ENCODE measurements at places on chromosomes 6 and 20. TPM values are rescaled to one million over a fixed set of nuclear protein-coding genes. Genes with fewer than 3 reads are reported as not detected.

The NNAT gene
- 0.26 TPM for total RNA-seq

The TNNC2 gene
- 6.7 TPM for total RNA-seq

The FBXO5 gene
- total RNA-seq: 2.1 TPM

The HSPA12B gene
- total RNA-seq: 1.9 TPM

The SOX4 gene
- total RNA-seq: 32.0 TPM

The NT5E gene
- total RNA-seq: 331 TPM

The MYO6 gene
- 10.8 TPM for total RNA-seq

The HLA-DRB1 gene
- not detected for total RNA-seq

The VARS2 gene
- total RNA-seq: 13.4 TPM

The PROKR2 gene
- not detected for total RNA-seq

The OXT gene
- not detected for total RNA-seq

The TRIM40 gene
- total RNA-seq: not detected

The DUSP22 gene
- total RNA-seq: 13.9 TPM

The DLL1 gene
- under 0.01 TPM for total RNA-seq

The PBOV1 gene
- total RNA-seq: not detected

The FAM229B gene
- 24.0 TPM for total RNA-seq

The TBXT gene
- not detected for total RNA-seq

The RIN2 gene
- total RNA-seq: 49.5 TPM

The CAGE1 gene
- under 0.01 TPM for total RNA-seq

The FRK gene
- total RNA-seq: 1.7 TPM

The PSORS1C2 gene
- total RNA-seq: not detected

The TRERF1 gene
- 4.7 TPM for total RNA-seq

The ADGRG6 gene
- total RNA-seq: 0.32 TPM

The PAK5 gene
- total RNA-seq: not detected

The OPRM1 gene
- under 0.01 TPM for total RNA-seq

The CST5 gene
- not detected for total RNA-seq

The GINM1 gene
- 45.4 TPM for total RNA-seq

The HLA-DMB gene
- 0.09 TPM for total RNA-seq

The PHF3 gene
- total RNA-seq: 52.3 TPM

The GSTA3 gene
- total RNA-seq: 0.17 TPM

The COL11A2 gene
- 0.16 TPM for total RNA-seq

Data from bronchial smooth muscle cell (primary cell).